Testis (tissue), 5 donors: ENCODE measurements at places on chromosomes 12 and 14. TPM values are rescaled to one million over a fixed set of nuclear protein-coding genes. Genes with fewer than 3 reads are reported as not detected.
A peak's percentile ranks its signal among the peaks of the same experiment; 100 is the strongest.

Gene OAS1
- total RNA-seq = 7.8 TPM

Gene CD27
- not detected for total RNA-seq

Gene PMEL
- total RNA-seq = 8.9 TPM

Gene ACTR10
- total RNA-seq = 68.0 TPM

DNA sequence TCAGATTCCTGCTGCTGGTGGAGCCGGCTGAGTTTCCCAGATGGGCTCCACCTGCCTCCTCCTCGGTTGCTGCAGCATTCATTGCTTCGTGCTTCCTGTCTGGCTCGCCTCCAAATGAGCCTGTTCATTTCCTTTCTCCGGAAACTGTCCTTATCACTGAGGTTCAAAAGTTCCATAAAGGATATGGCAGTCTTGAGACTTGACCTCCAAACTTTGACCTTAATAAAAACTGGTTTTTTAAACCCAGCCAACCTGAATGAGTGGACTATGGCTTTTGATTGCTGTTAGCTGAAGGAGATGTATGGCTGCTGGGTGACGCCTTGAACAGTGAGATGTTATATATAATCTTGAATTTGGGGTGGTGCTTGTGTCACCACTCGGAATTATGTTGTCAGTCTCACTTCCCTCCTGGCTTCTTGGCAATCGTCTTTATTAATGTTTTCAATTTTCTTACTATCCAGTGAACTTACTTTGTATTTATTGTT, 62.7 kb downstream of the RASSF3 start:
- no peaks in the 10 kb centered on the region for H3K36me3 ChIP-seq
- H3K4me3 ChIP-seq = no peak overlapping the region
- H3K27me3 ChIP-seq = no peaks in the 10 kb centered on the region
- DNase-seq = no peak
- peaks cover 9% of the 10 kb centered on the region for H3K4me1 ChIP-seq

- H3K4me3 ChIP-seq = no peak overlapping the region
- H3K4me1 ChIP-seq = peaks cover 11% of the 10 kb centered on the region
- H3K36me3 ChIP-seq = no peaks in the 10 kb centered on the region
- H3K27ac ChIP-seq = peak overlapping the region; percentile 57
These were observed 31.2 kb downstream of the HVCN1 start for GRCh38 chr12:110657747-110658146.

- H3K27me3 ChIP-seq = no peaks in the 10 kb centered on the region
- no peak for DNase-seq
- peak overlapping the region; percentile 62 for H3K4me3 ChIP-seq
These were observed 1.2 kb downstream of the SLC24A4 start for GRCh38 chr14:92323916-92324818.

DNA sequence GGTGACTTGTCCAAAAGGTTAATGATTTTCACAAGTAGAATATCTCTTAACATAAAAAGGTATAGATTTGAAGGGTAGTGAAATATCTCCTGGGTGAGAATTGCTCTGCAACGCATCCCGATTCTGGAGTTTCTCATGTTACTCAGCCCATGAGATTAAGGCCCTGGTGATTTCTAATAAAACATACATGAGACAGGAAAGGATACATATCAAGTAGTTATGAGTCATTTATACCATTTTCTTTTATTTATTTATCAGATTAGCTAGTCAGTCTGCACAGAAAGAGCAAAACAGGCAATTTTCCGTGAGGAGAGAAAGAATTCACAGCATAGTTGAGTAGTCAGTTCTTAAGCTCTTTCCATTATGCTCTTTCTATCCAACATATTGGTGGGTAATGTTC, 535.6 kb upstream of the ATP2B1 start:
- H3K27me3 ChIP-seq = no peaks in the 10 kb centered on the region
- H3K4me3 ChIP-seq = no peak overlapping the region
- H3K36me3 ChIP-seq = no peaks in the 10 kb centered on the region
- H3K4me1 ChIP-seq = no peaks in the 10 kb centered on the region
- no peak overlapping the region for H3K27ac ChIP-seq

GRCh38 chr14:34354556-34354955, 107.5 kb downstream of the SPTSSA start:
- DNase-seq = no peak
- H3K27ac ChIP-seq = no peak overlapping the region
- H3K4me3 ChIP-seq = no peak overlapping the region
- no peaks in the 10 kb centered on the region for H3K27me3 ChIP-seq

- no peaks in the 10 kb centered on the region for H3K36me3 ChIP-seq
- H3K27me3 ChIP-seq = no peaks in the 10 kb centered on the region
- peaks cover 29% of the 10 kb centered on the region for H3K4me1 ChIP-seq
These were observed 2.8 kb downstream of the CDK2AP1 start for GRCh38 chr12:123268850-123269249.

DNA sequence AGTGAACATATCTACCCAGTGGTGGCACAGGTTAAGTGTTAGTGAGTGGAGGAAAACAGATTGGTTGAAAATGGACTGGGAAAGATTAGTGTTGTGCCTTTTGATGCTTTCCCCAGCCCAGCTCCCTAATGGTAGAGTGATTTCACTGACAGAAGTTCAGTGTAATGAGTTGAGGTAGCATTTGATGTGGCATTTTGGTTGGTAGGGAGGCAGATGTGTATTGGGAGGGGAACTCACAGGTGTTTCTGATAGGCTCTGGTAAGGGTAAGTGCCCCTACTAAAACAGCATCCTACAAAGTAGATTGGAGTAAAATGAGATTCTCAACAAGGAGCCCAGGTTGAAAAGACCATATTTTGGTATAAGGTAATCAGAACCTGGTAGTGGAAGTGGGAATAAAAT, 4.2 kb downstream of the TBK1 start:
- no peaks in the 10 kb centered on the region for H3K36me3 ChIP-seq
- no peak overlapping the region for H3K4me3 ChIP-seq
- no peak for DNase-seq
- H3K27ac ChIP-seq = peak overlapping the region; percentile 9

GRCh38 chr12:88764781-88765480, 184.7 kb upstream of the KITLG start:
- no peaks in the 10 kb centered on the region for H3K4me1 ChIP-seq
- H3K27me3 ChIP-seq = no peaks in the 10 kb centered on the region
- no peak overlapping the region for H3K4me3 ChIP-seq
- no peak for DNase-seq
- H3K27ac ChIP-seq = no peak overlapping the region
